ENCODE measurements at places on chromosomes 11 and 22.
A peak's percentile ranks its signal among the peaks of the same experiment; 100 is the strongest.

- no peak for DNase-seq
These were observed 107.0 kb downstream of the PPP6R3 start for GRCh38 chr11:68567553-68567952.

- no peak for DNase-seq
These were observed at the start of gene LRP4 for GRCh38 chr11:46918083-46918787. TSS of gene LRP4 (minus strand) at chr11:46918550. CDS start at chr11:46918379, 171 bp downstream.

DNA sequence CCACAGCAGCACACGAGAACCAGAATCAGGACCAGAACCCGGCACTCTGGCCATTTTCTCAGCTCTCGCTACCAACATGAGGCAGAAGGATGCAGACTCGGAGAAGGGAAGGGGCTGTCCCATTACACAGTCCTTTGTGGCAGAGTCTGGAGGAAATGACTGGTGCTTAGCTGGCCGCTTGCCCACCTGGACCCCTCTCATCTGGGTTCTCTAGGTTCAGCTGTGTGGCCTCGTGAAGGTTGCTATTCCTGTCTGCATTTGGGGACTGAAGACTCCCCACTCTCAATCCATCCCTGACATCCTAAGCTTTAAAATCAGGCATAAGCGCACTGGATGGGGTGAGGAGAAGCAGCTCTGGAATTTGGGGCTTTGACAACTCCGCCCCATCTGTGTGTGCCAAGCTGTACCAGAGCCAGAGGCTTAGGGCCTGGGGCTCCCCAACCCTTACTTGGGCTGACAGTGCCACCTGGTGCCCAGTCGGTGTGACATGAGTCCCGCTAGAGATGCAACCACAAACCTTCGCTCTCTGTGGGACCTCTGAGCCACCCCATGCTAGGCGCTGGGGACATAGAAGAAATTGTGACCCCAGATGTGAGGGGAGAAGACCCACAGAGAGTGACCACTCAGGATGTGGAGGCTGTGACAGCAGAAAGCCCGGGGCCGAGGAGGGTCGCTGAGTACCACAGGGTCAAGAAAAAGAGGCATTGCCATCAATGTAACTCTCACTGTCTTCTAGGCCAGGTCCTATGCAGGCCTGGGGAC is 35.8 kb upstream of the FCHSD2 start:
- DNase-seq, result peak; percentile 30

DNA sequence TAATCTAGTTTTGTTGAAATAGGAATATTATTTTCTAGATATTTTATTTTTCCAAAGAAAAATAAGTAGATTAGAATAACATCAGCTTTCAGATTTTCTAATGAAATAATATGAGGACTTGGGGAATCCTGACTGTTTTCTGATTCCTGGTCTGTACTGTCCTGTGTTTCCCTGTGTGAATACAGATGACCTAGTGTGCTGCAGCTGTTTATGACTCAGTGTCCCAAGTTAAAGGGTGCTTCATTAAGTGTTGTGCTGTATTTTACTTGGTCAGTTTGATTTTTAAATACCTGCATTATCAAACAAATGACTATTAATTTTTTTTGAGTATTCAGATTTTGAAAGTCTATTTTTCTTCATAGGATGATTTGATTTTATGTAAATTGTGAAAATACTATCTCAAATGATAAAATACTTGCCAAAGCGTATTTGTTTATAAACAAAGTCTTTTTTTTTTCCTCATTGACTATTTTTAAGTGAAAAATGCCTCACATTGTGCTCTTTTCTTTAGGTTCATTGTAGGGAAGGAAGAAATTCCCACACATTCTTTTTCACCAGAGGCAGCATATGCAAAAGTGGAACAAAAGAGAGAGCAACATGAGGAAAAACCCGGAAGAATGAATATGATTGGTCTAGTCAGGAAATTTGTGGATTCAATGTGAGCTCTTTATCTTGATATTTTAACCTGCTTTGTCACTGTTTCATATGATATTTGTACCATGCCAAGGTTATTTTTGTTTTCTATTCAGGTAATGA is 264.2 kb downstream of the TMEM135 start:
- no peak for DNase-seq

DNA sequence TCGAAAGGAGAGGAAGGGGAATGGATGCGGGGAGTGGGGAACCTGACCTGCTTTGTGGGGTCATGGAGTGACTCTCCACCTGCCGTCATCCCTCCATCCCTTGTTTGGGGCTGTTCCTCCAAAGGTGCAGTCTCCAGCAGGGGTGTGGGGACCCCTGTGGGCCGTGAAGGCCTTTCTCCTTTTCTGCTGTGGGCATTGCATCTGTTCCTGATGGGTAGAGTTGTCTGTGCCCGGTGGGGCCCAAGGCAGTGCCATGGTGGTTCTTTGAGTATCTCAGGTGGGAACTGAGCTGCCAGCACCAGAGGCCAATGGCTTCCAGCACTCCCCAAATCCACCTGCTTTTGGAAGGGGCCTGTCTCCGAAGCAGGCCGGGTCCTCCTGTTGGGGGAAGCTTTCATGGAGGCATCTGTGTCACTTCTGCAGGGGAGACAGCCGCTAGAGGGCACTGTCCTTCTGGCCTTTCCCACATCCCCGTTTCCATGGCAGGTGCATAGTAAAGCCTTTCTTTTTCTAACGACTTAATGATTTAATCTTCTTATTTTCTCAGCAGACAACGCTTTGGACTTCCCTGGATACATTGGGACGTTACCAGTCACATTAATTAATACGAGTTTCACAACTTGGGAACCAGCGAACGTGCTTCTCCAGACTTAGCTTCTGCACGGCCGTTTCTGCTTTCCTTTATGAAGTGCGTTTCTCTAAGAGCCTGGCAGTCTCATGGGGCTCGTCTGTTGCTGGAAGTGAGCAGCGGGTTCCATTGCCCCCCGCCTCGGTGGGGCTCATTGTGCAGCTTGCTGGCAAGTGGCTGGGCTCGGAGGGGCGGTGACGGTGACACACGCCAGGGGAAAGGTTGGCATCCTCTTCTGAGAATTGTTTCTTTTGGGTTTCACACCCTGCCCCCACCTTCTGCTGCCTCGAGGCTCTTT is 57.1 kb downstream of the PARVB start:
- peak; percentile 38 for DNase-seq

- no peak for DNase-seq
These were observed 129.4 kb upstream of the SLC5A12 start for GRCh38 chr11:26851291-26851690.

DNA sequence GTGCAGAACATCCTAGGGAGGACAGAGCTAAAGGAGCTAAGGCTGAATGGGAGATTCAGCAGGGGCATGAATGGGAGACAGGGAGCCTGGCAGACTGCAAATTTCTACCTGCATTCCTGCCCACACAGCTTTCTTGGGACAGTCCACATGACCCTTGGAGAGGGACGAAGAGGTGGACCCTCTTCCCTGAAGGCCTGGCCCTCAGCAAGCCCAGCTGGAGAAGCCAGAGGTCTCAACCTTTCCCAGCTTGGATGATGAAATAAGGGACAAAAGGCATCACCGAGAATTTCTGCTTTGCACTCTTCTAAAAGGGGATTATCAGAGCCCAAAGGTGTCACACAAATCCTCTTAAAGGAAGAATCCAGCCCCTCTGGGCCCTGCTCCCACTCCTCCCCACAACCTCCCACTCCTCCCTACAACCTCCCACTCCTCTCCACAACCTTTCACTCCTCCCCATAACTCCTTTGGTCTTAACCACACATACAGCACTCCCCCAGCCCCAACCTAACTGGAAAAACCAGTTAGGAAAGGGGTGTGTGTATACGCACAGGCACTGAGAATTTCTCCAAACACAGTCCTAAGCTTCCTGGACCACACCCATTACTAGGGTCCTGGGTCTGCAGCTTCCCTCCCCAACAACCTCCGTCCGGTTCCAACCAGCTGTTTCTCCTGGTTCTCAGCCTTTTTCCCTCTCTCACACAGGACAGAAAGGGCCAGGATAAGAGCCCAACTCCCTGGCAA is 38.4 kb downstream of the RPL27A start:
- DNase-seq, result no peak

- DNase-seq, result no peak
These were observed 7.7 kb downstream of the ELF5 start for GRCh38 chr11:34505874-34506273.

DNA sequence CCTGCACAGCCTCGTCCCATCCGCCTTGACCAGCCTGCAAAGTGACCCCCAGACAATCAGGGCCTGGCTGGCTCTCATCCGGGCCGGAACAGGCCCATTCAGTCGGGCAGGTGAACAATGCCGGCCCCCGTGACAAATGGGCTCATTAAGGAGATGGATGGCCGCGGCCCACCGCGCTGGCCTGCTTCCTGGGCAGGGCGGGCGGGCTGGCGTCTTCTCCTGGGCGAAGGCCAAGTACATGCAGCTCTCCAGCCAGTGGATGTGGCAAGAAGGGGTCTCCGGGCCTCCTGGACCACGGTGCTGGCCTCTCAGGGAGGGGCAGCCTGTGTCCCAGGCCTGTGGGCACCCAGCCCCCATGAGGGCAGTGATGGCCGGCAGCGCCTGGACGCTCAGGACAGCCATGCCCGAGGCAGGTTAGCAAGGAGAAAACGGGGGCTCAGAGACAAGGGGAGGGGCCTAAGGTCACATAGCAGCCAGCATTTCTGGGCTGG is 1022.8 kb downstream of the BRD1 start:
- no peak for DNase-seq

- no peak for DNase-seq
These were observed at the start of gene PPP6R3 for GRCh38 chr11:68460741-68461574. TSS of gene PPP6R3 (plus strand) at chr11:68460752. CDS start at chr11:68537665, 76,913 bp downstream.

DNA sequence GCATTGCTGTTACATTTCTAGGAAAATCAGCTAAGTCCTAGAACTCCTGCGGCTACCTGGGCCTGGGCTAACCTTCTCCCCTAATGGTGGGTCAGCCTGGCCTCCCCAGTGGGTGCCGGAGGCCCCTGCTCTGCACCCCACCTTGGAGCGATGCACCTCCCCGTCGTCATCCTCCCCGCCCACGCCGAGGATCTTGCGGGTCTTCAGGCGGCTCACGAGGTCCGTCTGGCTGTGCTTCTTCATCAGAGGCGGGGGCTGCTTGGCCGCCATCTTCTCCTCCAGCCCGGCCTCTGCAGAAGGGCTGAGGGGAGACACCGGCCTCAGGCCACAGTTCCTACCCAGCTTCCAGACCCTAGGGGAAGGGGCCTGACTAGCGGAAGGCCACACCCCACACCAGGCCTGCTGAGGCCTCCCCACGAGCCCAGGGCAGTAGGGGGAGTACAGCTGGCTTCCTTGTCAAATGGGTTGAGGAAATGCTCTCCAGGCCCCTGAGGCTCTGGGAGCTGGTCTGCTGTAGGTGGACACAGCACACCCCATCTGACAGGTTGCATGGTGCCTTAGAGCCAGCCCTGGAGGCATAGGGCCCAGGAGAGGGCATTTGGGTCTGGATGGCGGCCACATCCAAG is 12.5 kb downstream of the TP53I11 start:
- no peak for DNase-seq

- DNase-seq, result no peak
These were observed 7.7 kb downstream of the TNNT3 start for GRCh38 chr11:1927026-1927847.

- no peak for DNase-seq
These were observed 154.9 kb upstream of the DDI1 start for GRCh38 chr11:103881584-103881983.
